ENCODE measurements at places on chromosomes 11 and 22.

GRCh38 chr11:73787051-73787642, 527 bp upstream of the MRPL48 start:
- DNase-seq = no peak

GRCh38 chr11:107606141-107606540, 15.2 kb downstream of the ELMOD1 start:
- DNase-seq = no peak

- no peak for DNase-seq
These were observed 11.4 kb downstream of the POU2AF1 start for GRCh38 chr11:111367411-111368284.

DNA sequence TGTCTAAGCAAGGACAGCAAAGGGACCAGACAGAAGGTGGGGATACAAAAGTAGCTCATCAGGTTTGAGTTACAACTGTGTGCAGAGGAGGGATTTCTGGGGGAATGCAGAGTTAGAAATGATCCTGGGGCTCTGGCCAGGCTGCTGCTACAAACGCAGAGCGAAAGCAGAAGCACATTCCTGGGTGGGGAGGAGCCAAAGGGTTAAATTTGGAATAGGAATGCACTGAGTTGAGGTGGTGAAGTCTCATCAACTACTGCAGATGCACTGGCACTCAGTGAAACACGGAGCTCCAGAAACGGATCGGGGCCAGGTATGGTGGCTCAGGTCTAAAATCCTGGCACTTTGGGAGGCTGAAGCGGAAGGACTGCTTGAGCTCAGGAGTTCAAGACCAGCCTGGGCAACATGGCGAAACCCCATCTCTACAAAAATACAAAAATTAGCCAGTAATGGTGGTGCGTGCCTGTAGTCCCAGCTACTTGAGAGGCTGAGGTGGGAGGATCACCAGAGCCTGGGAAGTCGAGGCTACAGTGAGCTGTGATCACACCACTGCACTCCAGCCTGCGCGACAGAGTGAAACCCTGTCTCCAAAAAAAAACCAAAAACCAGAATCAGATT, 3.2 kb downstream of the CHKA start:
- DNase-seq = no peak

- no peak for DNase-seq
These were observed 5.2 kb upstream of the PTGDR2 start for GRCh38 chr11:60860943-60861342.

- no peak for DNase-seq
These were observed 429 bp downstream of the VEGFB start for GRCh38 chr11:64234647-64235379.

DNA sequence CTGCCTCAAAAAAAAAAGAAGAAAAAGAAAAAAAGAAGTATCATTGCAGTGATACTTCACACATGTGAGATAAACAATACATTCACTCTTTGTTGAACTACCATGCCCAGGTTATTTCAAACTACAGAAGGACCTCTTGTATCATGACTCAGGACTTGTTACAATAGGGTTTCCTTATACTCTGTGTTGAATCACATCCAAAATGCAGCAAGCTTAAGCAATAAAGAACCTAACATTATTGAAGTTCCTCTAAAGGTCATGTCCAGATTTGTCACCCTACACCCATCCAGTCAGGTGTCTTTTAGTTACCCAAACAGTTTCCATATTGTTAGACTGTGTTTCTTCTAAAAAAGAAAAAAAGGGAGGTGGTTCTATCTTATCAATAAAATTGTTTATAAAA, 26.9 kb upstream of the ALKBH3 start:
- no peak for DNase-seq

DNA sequence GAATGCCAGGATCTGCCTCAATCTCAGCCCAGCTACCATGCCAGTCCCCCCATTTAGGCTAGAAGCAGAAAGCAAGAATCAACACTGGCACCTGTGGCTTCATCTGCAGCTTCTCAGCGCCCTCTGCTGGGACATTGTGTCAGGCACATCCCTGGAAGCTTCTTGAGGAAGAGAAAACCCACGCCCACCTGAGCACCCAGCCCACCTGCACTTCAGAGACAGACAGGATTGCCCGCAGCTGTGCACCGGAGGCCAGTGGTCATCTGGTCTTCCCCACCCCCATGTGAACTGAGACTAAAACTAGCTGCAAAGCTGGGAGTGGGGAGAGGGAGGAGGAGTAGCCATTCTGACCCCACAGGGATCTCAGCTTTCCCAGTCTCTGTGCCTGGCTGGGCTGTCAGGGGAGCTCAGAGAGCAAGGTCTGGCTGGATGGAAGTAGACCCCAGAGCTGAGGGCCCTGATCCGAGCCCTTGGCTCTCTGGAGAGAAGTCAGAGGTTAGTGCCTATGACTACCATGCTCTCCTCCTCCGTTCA, 66.8 kb downstream of the FEZ1 start:
- no peak for DNase-seq

- DNase-seq = no peak
These were observed 590 bp downstream of the NNMT start for GRCh38 chr11:114296605-114297372.

DNA sequence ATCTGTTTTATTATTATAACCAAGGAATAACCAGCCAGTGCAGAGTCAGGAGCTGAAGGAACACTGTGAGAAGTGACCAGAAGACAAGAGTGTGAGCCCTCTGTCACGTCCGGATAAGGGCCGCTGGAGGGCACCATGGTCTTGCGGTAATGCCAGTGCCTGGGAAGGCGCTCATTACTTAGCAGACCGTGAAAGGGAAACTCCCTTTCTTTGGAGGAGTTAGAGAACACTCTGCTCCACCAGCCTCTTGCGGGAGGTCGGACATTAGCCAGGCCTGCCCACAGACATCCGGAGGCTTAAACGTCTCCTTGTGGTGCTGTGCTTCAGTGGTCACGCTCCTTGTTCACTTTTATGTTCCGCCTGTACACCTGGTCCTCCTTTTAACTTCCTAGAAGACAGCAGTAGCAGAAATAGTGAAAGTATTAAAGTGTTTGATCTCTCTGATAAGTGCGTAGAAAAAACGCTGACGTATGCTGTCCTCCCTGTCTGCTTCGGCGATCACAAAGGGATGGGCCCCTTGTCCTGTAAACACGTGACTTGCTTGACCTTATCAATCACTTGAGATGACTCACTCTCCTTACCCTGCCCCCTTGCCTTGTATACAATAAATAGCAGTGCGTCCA, 120.6 kb upstream of the LMO1 start:
- DNase-seq = no peak

DNA sequence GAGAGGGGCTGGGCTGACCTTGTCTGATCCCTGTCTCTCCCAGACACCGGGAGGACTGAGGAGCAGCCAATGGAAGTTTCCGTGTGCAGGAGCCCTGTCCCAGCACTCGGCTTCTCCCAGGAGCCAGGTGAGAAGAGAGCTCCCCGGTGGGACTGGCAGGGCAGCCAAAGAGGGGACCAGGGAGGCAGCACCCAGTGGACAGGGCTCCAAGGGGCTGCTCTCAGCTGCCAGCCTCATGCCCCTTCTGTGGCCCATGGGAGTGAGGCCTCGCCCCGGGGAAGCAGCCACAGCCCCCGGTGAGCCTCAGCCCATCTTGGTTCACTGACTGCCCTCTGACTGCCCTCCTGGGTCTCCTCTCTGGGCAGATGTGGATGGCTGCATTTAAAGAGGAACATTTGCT, 6.8 kb downstream of the SCO2 start:
- DNase-seq = no peak

GRCh38 chr11:2115308-2115707, 23.9 kb downstream of the IGF2 start:
- DNase-seq = no peak

DNA sequence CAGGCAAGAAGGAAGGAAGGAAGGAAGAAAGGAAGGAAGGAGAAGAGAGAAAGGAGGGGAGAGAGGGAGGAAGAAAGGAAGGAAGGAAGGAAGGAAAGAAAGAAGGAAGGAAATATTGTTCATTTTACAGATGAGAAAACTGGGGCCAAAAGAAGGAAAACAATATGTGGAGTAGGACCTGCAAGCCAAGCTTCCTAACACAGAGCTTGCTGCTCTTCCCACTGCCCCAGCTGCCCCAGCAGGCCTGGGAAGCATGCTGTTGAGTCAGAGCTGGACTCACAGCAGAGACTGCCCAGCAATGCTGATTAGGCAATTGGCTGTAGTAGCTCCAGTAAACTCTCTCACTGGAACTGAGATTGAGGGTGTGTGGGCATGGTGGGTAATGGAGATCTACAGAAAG, 42.6 kb upstream of the SMCO4 start:
- DNase-seq = no peak

- DNase-seq = no peak
These were observed 151.9 kb downstream of the CACNA1I start for GRCh38 chr22:39722501-39722900.

All from stimulated activated CD8-positive, alpha-beta memory T cell treated with anti-CD3 and anti-CD28 coated beads, Interleukin-2, amount 100 ng/mL, for 1 hour (primary cell).